ENCODE measurements at places on chromosomes 4 and X.

- DNase-seq = no peak
These were observed 817.3 kb upstream of the AGA start for GRCh38 chr4:178259566-178259965.

GRCh38 chrX:56268888-56269287 lies 36.7 kb downstream of the KLF8 start:
- DNase-seq = no peak

DNA sequence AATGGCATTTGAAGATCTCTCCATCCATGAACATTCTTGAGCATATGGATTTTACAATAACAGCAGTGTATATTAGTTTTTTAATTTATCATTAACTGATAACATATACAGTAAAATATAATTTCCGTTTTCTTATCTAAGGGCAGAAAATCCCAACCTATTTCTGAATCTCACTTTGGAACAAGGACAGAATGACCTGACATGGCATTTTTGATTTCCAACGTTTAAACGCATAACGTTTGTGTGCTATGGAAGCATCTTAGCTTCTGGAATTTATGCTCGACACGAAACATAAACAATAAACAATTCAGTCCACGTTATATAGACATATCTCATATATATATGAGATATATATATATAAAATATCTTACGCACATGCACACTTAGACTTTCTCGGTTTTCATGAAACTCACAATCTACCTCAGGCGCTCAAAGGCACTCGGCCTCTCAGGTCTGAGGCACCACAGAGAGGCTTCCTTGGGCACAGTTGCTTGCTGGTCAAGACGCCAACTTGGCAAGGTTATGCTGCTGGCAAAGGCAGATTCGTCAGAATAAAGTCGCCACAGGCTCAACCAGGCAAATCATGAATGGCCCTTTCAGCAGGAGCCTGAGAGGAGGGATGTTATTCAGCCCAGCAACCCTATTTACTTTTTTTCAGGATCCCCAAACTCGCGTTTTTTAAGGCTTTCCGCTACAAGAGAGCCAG lies 1.0 kb upstream of the UGT8 start:
- no peak for DNase-seq

- no peak for DNase-seq
These were observed 29.3 kb upstream of the GPRIN3 start for GRCh38 chr4:89336818-89337420.

- no peak for DNase-seq
These were observed 122.7 kb upstream of the C1GALT1C1 start for GRCh38 chrX:120752431-120753082.

- no peak for DNase-seq
These were observed 9.6 kb upstream of the SLC25A14 start for GRCh38 chrX:130330146-130330545.

DNA sequence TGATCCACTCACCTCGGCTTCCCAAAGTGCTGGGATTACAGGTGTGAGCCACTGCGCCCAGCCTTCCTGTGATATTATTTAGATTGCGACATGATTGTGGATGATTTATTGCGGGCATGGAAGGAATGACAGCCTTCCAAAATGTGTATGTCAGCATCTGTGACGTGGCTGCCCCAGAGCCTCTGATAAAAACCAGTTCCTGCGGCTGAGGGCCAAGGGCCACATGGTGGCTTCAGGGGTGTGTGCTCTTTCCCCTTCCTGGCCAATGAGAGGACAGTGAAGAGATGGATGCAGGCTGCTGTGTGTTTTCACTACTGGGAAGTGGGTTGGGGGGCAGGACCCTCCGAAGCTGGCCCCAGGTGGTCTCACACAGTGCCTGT lies 57.4 kb upstream of the HGFAC start:
- DNase-seq = no peak

- no peak for DNase-seq
These were observed 35.9 kb upstream of the GPR78 start for GRCh38 chr4:8544282-8544681.

DNA sequence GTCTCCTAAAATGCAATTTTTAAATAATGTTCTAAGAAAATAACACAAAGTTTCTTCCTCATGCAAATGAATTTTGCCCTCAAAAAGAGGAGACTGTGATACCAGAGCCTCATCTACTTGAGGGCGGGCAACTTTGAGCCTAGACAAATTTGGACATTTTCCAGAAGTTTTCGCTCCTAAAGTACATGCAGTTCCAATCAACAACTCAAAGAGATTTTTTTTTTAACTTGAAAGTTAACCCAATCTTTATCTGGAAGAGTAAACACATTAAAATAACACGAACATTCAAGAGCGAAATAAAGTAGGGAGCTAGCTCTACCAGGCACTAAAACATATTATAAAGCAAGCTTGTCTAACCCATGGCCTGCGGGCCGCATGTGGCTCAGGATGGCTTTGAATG lies 29.4 kb upstream of the FBXW7 start:
- DNase-seq = no peak

DNA sequence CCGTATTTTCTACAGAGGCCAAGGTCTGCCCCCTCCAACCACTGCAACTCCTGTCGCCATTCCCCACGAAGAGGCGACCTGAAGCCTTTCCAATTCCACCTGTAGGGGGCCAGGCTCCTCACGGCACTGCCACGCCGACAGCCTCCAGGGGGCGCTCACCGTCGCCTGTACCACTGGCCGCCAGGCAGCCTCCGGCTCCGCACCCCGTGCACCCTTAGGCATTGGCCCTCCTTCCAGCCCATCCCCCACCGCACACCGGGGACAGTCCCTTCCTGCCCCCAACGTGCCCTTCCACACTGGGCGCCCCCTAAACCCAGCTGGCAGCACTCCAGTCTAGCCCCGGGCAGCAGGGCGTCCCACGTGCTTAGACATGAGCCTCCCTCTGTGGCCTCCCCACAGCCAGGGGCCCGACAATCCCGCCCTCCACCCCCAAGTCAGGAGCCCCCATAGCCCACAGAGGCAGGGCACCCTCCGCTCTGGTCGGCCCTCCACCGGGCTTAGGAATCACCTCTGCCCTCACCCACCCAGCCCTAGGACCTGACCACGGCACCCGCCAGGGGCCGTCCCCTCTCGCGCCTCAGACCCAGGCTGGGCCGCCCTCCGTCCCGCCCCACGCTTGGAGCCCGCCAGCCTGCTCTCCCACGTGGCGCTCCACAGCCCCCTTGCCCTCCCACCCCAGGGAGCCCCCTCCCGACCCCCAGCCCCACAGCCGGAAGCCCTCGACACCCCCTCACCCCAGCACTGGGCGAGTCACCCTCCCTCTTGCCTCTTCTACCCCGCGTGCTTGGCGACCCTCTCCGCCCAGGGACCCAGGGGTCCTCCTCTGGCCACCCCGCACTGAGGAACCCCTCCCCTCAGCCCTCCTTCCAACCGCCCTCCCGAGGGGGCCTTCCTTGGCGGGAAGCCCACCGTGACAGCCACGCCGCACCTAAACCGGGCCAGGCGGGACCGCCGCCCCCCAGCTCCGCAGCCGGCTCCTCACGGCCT lies 711 bp downstream of the PNMA6E start:
- peak; percentile 68 for DNase-seq

DNA sequence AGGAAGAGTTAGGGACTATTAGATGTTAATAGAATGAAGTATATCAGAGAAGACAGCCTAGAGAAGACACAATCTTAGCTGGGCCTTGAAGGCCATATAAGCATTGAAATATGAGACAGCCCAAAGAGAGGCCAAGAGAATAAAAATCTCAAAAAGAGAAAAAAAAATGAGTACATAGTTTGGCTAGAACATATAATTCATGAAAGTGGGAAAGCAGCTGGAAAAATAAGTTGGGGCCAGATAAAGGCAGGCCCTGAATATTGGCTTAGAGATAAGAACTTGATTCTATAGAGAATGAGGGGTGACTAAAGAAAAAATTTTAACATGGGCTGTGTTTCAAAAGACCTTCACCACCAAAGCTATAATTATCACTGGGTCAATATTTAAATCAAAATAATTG lies 7.4 kb upstream of the UTP3 start:
- DNase-seq = no peak

GRCh38 chrX:12370497-12370986 lies 232.3 kb downstream of the FRMPD4 start:
- no peak for DNase-seq

DNA sequence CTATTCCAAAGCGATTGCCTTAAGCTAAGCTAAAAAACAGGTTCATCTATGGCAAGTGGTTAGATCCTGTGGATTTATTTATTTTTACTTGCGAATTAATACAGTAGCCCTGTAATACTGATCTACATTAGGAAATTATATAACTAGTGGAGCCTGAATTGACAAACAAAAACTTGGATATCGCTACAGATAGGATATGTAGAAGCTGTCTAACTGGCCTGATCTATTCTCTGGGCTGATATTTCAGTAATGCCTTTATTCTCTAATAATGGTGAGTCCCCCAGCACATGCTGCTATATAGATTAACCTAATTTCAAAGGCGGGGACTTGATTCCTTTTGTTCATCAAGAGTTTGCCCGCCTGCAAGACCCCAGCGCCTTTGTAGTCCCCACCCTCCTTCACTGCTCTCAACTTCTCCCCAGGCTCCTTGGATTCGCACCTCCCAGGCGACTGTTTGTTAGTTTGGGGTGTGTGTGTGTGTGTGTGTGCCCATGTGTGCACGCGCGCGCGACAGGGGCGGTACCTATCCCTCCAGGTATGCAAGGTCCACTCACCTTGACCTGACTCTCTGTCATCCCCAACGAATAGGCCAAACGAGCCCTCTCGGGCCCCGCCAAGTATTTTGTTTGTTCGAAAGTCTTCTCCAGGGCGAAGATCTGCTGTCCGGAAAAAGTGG lies 3.8 kb downstream of the NKX6-1 start:
- DNase-seq = no peak

DNA sequence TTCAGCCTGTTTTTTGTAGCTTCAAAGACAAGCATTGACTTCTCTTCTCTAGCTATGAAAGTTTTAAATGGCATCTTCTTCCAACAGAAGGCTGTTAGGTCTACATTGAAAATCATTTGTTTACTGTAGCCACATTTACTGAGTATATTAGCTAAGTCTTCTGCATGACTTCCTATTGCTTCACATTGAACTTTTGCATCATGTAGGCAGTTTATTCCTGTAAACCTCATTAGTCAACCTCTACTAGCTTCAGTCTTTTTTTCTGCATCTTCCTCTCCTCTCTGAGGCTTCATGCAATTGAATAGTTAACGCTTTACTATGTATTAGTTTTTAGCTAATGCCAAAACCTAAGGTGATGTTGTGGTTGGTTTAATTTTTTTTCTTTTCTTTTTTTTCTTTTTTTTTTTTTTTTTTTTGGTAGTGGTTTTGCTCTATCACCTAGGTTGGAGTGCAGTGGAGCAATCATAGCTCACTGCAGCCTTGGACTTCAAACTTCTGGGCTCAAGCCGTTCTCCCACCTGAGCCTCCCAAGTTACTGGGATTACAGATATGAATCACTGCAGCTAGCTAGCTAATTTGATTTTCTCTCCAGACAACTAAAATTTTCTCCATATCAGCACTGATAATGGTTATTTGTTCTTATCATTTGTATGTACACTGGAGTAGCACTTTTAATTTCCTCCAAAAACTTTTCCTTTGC lies 3.4 kb downstream of the UGT2A3 start:
- DNase-seq = no peak

- DNase-seq = no peak
These were observed 722.5 kb downstream of the FAT4 start for GRCh38 chr4:126037231-126037630.

DNA sequence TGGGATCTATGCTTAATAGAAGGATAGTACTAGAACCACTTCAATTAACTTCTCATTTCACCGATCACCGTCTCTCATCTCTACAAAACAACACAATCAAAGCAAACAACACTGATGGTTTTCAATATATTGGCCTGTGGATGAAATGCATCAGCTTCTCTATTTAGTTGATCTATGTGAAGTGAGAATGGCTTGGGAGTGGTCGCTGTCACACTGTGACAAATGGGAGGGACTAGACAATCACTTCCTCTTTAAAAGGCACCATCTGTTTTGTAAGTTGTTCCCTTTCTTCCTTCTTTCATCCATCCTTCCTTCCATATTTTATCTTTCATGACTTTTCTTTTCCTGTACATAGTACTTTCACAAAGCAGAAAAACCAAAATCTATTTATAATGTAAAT lies 23.9 kb upstream of the NWD2 start:
- no peak for DNase-seq

DNA sequence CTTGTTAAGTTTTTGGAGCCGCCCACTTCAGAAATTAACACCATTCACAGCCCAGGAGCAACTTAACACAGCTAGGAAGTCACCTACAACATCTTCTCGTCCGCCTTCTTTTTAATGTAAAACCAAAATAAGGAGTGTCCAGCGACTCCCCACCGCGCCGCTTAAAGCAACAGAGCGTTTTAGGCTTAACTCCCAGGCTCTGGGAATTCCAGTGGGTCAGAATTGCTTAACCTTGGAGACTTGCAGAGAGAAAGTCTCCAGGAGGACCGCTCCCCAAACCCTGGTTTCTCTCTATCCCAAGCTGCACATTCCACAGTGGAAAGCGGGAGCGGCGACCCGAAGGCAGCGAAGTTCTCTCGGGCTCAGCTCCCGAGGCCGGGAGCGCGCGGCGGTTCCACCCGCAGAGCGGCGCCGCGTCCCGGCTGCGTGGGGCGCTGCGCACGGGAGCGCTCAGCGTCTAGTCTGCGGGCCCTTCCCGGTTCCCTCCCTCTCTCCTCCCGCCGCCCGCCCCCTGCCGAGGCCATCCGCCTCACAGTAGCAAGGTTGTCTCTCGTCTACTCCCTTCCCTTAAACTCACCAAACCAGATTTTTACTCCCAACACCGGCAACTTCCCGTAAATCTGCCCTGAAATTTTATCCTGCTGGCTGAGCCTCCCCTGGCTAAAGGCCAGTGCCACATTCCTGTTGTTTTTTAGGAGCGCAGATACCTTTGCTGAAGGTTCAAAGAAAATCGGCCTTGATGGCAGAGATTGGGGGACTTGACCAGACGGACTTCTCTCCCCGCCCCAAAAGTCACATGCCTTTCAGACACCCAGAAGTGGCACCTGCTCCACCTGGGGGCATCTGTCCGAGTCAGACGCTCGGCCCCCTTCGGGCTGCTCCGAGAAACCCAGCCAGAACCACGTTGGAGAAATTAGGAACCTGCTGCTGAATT lies at the start of gene RBM47:
TSS of gene RBM47 (minus strand) at position 464 of the 934 bp plus-strand sequence. CDS start 190,971 bp downstream, outside the sequence.
- peak; percentile 47 for DNase-seq

GRCh38 chr4:117847849-117848248 lies 186.4 kb upstream of the NDST3 start:
- DNase-seq = no peak

DNA sequence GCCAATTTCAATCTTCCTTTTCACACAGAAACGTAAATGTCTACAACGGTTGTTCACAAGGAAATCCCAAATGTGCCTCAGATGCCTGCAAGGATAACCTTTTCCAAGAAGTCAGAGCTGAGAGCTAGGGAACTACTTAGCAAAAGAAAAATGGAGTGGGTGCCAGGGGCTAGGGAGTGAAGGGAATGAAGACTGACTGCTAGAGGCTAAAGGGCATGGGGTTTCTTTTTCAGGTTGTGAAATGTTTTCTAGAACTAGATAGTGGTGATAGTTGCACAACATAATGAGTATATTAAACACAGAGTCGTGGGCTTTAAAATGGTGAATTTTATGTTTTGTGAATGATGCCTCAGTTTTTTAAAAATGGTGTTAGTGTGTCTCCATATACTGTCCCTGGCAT lies 53.4 kb downstream of the CD99L2 start:
- no peak for DNase-seq

- peak; percentile 45 for DNase-seq
These were observed 778 bp downstream of the CASP3 start for GRCh38 chr4:184648313-184649025.

All from activated CD4-positive, alpha-beta T cell treated with anti-CD3 and anti-CD28 coated beads, Interleukin-2, amount 50 U/mL, for 48 hours (primary cell).